ENCODE measurements at places on chromosomes 5 and 9. TPM values are rescaled to one million over a fixed set of nuclear protein-coding genes. Genes with fewer than 3 reads are reported as not detected.

Gene DBH
- not detected for total RNA-seq

Gene PDE8B
- total RNA-seq: 0.33 TPM

Gene GPR150
- not detected for total RNA-seq

Gene FCN1
- total RNA-seq: not detected

Gene LECT2
- not detected for total RNA-seq

Gene PTRH1
- total RNA-seq: 36.5 TPM

Gene FBXL7
- total RNA-seq: 4.4 TPM

Gene OXCT1
- 20.9 TPM for total RNA-seq

Gene PCDHB14
- 1.5 TPM for total RNA-seq

- no peak for DNase-seq
Observed at GRCh38 chr9:5957166-5957565, 58.3 kb downstream of the RANBP6 start.

DNA sequence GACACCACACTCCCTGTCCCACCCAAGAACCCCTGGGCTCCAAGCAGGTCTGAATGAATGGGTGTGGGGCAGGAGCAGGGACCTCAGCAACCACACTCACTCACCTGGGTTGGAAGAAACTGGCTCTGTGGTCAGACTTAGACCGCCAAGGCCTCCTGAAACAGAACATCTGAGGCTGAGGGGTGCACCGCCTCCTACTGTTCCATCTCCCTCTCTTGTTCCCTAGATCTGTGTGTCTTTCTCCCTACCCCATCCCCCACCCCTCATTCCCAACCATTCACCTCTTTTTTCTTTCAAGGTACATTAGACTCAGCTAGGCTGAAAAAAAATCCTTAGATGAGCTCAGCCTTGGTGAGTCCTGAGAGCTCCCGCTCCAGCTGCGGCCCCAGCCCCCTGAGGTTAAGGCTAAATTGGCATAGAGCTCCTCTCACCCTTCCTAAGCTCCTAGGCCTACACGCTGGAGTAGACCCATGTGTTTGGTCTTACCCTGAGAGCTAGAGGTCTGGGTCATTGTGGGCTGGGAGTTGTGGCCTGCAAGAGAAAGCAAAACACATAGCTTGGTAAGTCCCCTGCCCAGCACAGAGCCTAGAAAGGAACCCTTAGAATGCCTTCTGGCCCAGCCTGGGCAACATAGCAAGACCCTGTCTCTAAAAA, 4.8 kb downstream of the ECSCR start:
- no peak for DNase-seq

DNA sequence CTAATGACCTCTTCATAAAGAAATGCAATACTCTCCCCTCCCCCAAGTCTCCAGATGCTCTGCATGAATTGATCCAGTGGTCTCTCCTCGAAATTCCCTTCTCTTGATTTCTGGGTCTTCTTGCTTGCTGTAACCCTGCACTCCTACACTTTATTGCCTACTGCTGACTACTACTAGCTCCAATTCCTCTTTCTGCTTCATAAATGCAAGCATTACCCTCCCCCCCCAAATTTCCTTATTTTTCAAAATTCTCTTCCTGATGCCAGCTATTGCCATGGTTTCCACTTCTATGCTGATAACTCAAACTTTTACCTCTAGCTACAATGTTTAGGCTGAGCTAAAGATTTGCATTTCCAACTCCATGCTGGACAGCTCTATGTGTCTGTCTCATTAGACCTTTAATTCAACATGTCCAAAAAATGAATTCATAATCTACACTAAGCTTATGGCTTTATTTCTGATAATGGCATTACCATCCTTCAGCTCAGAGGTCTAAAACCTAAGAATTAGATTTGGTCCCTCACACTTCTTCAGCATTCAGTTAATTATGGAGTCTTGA, 1.4 kb downstream of the ZBTB26 start:
- DNase-seq: no peak

GRCh38 chr9:85108229-85108628, 438.7 kb downstream of the NTRK2 start:
- no peak for DNase-seq

- DNase-seq: no peak
Observed at GRCh38 chr5:139410993-139411828, 7.3 kb upstream of the SPATA24 start.

GRCh38 chr5:65721050-65721719, 724 bp downstream of the SGTB start:
- no peak for DNase-seq

DNA sequence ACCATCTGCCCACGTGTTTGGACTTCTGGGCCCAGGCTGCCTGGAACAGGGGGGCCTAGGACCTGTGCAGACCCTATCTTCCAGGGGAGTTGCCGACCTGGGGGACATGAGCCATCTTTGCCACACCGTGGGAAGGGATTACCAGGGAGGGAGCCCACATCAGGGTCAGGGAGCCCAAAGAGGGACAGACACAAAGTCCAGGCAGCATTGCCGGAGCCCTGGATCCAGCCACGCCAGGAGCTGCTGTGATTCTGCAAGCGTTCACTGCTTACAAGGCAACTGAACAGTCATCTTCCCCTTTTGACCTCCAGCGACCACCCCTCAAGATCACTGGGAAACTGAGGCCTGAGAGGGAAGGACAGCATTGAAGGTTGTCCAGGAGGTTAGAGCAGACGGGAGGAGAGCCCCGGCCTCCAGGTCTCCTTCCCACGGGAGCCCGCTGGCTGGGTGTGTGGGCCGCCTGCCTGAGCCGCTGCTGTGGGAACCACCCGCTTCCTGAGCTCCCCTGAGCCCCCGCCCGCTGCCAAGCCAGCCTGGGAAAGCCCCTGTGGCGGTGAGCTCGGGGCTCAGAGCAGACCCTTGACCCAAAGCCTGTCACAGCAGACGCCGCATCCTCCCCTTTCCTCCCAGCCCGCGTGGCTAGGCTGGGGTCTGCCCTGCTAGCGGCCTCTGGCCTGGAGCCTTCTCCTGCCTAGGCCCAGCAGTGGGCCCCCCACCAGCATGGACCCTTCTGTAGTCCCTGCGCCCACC, 17.1 kb upstream of the NOTCH1 start:
- no peak for DNase-seq

- DNase-seq: no peak
Observed at GRCh38 chr5:73205305-73205704, 32.3 kb downstream of the TMEM174 start.

- DNase-seq: no peak
Observed at GRCh38 chr9:130336027-130336610, 70.6 kb downstream of the HMCN2 start.

- DNase-seq: no peak
Observed at GRCh38 chr5:136420168-136420898, 55.0 kb upstream of the TRPC7 start.

DNA sequence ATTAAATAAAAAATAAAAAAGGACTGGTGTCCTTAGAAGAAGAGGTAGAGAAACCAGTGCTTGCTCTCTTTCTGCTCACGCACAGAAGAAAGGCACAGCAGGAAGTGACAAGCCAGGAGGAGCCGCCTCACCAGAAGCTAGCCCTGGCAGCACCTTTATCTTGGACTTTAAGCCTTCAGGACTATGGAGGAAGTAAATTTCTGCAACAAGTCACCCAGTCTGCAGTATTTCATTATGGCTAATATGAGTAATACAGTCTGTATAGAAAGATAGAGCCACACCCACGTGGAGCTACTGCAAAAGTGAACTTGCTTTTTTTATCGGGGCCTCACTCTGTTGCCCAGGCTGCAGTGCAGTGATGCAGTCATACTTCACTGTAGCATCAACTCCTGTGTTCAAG, 68.4 kb downstream of the PDZD2 start:
- no peak for DNase-seq

DNA sequence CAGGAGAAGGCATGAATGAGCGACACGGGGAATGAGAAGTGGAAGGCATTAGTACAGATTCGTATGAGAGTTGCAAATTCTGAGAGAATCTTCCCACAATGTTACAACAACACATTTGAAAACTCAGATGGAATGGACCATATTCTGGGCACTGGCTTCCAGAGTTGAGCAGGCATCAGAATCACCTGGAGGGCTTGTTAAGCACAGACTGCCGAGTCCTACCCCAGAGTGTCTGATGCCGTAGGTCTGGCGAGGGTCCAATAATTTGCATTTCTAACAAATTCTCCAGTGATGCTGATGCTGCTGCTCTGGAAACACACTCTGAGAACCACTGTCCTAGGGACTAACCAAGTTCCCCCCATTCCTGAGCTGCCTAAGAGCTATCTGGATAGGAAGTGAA, 2.9 kb upstream of the TLX3 start:
- DNase-seq: no peak

DNA sequence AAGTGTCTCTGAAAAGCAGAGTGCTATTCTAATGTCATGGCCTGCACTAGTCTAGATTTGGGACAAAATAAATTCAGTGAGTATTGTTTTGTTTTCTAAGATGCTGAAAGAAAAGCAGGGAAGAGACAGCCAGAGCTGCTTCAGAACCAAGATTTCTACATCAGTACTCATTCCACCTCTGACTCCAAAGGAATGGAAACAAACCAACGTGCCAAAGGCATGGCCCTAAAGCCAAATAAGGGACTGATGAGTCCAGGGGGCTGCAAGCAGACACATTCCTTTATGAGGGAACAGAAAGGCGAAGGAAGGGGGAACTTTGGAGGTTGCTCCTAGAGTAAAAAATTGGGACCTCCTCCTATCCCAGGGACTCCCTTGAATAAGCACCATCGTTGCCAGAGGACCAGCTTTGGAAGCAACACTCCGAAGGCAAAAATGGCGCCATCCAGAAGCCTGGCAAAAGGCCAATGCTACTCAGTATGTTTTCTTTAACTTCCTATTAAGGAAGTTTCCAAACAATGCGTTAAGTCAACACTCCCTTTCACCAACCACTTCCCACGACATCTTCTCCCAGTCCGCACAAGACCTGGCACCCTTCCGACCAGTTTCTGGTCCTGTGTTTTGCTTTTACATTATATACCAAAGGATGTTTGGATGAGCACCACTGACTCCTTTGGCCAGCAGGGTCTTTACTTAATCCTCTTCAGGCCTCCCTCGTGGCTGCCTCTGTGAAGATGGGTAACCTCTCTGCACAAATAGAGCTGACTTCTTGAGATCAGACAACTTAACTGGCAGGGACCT, 31.6 kb downstream of the ADAM19 start:
- DNase-seq: no peak

DNA sequence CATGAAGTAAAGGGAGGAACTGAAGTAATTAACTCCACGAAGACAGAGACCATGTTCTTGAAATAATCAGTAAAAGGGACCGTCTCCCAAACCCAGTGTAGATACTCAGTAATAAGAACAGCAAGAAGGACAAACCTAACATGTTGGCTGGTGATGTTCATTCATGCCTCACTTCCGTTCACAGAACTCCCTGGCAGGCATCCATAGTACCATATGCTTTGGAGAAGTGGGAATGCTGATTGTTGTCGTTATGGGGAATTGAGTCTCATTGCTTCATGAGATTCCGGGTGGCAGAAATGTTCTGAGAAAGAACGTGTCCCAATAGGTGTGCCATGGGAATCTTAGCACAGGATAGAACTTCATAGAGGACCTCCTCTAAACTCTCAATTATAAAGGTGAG, 452.3 kb downstream of the ZSWIM6 start:
- DNase-seq: no peak

DNA sequence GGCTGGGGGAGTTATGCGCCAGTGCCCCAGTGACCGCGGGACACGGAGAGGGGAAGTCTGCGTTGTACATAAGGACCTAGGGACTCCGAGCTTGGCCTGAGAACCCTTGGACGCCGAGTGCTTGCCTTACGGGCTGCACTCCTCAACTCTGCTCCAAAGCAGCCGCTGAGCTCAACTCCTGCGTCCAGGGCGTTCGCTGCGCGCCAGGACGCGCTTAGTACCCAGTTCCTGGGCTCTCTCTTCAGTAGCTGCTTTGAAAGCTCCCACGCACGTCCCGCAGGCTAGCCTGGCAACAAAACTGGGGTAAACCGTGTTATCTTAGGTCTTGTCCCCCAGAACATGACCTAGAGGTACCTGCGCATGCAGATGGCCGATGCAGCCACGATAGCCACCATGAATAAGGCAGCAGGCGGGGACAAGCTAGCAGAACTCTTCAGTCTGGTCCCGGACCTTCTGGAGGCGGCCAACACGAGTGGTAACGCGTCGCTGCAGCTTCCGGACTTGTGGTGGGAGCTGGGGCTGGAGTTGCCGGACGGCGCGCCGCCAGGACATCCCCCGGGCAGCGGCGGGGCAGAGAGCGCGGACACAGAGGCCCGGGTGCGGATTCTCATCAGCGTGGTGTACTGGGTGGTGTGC, at the start of gene RXFP3:
TSS of gene RXFP3 (plus strand) at position 6 of the 636 bp plus-strand sequence. CDS start at position 361, 355 bp downstream.
- no peak for DNase-seq

DNA sequence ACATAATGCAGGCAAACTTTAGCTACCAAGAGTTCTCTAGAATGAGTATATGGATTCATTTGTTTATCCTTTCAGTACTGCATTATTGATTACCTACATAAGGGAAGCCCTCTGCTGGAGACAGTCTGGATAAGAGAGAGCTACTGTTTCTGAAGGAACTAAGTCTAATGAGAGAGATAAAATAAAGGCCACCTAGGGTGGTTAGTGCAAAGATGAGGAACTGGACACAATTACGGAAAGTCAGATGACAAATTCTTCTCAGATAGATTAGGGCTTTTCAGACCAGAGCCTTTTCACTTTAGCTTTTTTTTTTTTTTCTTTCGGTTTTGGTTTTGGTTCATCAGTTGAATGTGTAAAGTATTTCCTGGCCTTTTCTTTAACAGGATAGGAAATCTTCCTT, 31.3 kb downstream of the ISOC1 start:
- DNase-seq: no peak

GRCh38 chr9:26054600-26055520, 376.6 kb upstream of the TUSC1 start:
- DNase-seq: no peak

- no peak for DNase-seq
Observed at GRCh38 chr5:75031366-75031765, 21.0 kb downstream of the GCNT4 start.

GRCh38 chr5:35239911-35240610, 9.8 kb upstream of the PRLR start:
- DNase-seq: no peak

DNA sequence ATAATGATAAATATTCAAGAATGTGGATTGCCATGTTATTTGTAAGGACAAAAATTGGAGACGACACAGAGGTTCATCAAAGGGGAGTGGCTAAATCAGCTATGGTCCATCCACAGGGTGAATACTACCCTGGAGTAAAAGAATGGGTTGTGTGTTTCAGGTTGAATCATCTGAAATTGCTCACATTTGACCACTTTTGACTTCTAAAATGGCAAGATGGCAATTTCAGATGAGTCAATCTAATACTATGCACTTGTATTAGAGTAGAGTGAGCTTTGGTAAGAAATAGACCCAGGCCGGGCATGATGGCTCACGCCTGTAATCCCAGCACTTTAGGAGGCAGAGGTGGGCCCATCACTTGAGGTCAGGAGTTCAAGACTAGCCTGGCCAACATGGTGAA, 131.8 kb downstream of the GAPVD1 start:
- no peak for DNase-seq

GRCh38 chr5:1029282-1029944, 20.8 kb downstream of the NKD2 start:
- no peak for DNase-seq

GRCh38 chr5:149177911-149178565, 36.7 kb downstream of the ABLIM3 start:
- DNase-seq: no peak

DNA sequence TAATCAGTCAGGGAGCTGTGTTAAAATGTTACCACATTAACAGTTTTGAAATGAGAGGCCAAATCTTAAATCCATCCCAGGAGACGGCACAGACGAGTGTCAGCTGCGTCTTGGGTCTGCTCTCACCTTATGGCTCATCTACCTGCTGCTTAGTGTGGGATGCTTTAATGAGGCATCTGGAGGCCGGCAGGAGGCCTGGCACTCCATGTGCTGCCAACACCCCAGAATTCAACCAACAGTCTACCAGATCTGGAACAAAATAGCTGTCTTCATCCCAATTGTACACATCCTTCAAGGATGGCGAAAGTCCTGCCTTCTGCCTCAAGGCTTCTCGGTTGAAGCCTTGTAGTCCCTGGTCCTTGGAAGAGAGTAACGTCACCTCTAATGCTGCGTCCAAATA, 12.0 kb downstream of the PRKACG start:
- DNase-seq: no peak

Measured in kidney epithelial cell (primary cell).